ENCODE measurements at places on chromosomes 3 and 15.

DNA sequence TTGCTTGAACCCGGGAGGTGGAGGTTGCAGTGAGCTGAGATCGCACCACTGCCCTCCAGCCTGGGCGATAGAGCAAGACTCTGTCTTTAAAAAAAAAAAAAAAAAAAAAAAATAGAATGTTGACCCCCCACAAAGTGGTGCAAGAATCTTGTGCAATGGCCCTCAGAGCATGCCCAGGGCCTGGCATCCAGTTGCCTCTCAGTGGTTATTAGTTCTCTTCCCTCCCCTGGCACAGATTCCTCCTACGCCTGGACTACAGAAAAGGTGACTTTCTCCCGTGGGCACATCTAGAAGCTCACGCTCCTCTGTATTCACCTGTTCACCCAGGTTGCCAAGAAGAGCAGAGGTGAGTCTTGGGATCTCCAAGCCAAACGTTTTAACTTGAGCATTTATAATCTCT is 36.7 kb downstream of the ACSBG1 start:
- DNase-seq, result no peak

- no peak for DNase-seq
These were observed 7.3 kb upstream of the SCAPER start for GRCh38 chr15:76912430-76912829.

DNA sequence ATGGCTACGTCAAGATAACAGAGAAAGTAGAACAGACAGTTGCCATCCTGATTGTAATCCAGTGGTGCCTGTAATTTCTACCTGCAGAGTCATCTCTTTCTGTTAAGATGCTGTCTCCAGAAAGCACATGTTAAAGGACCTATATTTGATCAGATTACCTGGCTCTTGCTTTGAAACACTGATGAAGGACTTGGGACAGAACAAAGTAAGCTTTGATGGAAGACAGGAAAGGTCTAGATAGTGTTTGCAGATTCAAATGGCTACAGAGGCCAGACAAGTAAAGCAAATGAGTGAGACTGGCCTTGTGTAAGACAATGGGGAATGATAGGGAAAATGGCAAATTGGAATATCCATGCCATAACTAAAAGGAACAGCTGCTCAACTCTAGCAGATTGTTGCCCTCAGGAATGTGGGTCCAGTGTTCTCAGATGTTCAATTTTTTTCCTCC is 1.8 kb upstream of the GSK3B start:
- no peak for DNase-seq

DNA sequence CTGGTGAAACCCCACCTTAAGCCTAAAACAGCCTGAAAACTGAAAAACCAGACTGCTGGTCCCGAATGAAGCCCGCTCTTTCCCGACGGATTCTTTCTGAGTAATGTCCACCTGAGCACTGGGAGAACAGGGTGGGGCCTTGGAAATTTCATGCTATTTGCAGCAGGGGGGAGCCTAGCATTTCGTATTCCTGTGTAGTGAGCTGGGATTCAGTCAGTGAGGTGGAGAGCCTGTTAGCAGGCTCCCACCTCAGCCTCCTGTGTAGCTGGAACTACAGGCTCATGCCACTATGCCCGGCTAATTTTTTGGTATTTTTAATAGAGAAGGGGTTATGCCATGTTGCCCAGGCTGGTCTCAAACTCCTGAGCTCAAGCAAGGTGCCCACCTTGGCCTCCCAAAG is 74.7 kb downstream of the CMTM8 start:
- DNase-seq, result no peak

- DNase-seq, result no peak
These were observed 52.6 kb downstream of the NSUN3 start for GRCh38 chr3:94115482-94115881.

DNA sequence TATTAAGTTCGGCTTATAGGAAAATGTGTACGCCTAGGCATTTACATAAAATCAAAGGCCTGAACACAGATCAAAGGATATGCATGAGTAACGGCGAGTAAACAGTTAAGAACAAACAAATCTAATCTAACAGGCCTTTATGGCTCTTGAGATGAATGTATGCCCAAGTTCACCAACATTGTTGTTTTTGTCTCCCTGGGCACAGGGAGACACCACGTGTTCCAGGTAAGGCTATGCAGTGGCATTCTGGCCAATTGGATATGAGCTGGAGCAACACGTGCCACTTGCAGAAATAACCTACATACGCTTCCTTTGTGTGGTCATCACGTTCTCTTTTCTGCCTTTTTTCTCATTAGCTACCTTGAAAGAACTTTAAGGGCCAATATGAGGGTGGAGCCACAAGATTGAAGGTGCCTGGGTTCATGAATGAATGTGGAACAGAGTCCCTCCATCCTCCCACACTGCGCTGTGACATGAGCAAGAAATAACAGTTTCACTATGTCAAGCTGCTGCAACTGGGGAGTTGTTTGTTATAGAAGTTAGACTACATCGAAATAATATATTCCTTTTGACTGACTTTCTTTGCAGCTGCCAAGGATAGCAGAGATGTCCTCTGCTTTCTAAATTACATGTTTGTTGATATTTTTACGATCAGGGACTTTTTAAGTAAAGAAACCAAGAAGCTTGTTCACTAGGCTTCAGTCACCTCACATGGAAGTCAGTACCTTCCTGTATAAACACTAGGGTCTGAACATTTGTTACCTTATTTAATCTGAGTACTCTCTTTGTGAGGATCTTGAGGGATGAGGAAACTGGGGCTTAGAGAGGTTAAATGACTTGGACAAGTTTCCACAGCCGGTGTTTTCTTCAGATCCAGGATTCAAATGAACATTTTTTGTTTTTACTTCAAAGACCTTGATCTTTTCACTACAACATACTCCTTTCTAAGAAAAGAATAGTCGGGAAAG is 427.5 kb upstream of the TBL1XR1 start:
- no peak for DNase-seq

- no peak for DNase-seq
These were observed 435.1 kb downstream of the LPP start for GRCh38 chr3:188589071-188589470.

GRCh38 chr3:71228156-71228866 is 355.2 kb downstream of the FOXP1 start:
- no peak for DNase-seq

GRCh38 chr15:52021128-52021671 is 2.2 kb downstream of the MAPK6 start:
- peak; percentile 63 for DNase-seq

DNA sequence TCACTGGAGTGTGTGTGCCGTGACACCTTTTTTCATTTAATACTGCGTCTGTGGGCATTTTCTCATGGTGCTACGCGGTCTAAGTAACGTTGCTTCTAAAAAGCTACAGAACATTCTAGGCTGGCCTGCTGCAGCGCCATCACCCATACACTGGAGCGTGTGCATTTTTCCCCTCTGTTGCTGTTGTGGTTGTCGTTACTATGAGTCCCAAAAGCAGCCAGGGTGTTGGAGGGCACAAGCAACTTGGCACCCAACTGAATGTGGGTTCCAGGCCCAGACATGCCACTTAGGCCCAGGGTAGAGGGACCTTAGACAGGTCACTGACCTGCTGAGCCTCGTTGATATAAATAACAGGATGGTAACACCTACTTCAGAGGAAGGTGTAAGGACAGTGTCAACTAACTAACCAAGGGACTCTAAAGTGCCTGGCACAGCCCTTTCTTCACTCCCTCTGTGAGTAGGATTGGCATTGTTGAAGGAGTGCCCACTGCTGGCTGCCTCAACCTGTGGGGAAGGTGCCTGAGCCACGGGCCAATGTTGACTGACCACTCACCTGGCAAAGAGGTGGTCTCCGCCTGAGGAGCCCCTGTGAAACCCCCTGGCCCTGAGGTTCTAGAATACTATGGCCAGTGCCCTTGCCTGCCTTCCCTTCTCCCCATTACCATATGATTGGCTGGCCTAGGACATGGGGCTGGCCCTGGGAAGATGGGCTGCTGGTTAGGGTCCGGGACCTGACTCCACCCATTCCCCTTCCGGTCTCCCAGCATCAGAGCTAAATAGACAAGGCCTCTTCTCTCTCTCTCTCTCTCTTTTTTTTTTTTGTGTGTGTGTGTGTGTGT is 3.5 kb downstream of the CSK start:
- no peak for DNase-seq

GRCh38 chr3:125513490-125514115 is 6.4 kb downstream of the SNX4 start:
- DNase-seq, result no peak

GRCh38 chr3:87145553-87145952 is 81.6 kb upstream of the CHMP2B start:
- DNase-seq, result no peak

- DNase-seq, result no peak
These were observed 1.3 kb downstream of the FEM1B start for GRCh38 chr15:68278595-68279405.

GRCh38 chr3:56622381-56622780 is 60.7 kb downstream of the TASOR start:
- no peak for DNase-seq

- no peak for DNase-seq
These were observed 19.8 kb downstream of the GPR160 start for GRCh38 chr3:170057550-170057949.

GRCh38 chr3:9231471-9231870 is 18.0 kb downstream of the SRGAP3 start:
- DNase-seq, result no peak

GRCh38 chr3:63429905-63430304 is 151.8 kb downstream of the SYNPR start:
- no peak for DNase-seq

DNA sequence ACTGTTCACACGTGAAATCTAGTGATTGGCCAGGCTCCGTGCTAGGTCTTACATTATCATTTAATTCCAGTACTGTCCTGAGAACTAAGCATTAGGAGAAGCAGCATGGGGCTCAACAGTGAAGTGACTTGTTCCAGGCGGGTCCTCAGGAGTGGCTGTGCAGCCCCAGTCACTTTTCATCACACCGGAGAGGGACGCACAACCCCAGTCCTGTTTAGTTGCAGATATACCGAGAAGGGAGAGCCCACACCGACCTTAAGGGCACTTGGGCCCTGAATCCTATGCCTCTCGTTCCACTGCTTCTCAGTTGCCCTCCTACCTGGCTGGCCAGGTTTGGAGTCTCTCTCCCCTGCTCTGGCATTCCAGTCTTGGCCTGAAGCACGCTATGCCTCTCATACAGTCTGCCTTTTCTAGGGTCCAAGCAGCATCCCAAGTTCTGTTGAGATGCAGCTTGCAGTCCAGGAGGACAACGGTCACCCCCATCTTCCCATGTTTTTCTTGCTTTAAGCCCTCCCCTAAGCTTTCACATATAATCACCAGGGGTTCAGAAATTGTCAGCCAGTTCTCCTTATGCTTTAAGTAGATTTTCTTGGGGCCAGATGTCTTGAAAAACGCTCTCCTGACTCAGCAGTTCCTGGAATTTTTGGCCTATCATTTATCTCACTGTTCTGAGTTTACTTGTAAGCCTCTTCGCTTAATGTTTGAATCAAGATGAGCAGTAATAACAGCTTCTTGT is 10.1 kb downstream of the FAM131A start:
- no peak for DNase-seq

DNA sequence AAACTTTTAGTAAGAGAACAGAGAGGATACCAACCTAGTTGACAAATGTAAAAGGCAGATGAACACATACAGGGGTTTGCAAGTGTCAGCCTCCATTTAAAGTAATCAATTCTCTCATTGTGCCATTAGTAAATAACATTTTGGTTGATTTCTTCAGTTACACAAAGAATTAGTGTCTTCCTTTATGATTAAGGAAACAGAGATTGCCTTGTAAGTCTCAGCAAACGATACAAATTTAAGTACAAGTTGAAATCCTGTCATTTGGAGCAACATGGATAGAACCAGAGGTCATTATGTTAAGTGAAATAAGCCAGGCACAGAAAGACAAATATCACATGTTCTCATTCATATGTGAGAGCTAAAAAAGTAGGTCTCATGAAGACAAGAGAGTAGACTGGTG is 26.1 kb downstream of the MYO5A start:
- DNase-seq, result no peak

All from activated T-cell treated with anti-CD3 and anti-CD28 coated beads for 4 hours (primary cell).